Central memory CD8-positive, alpha-beta T cell (primary cell): ENCODE measurements at places on chromosomes 2 and 18.

DNA sequence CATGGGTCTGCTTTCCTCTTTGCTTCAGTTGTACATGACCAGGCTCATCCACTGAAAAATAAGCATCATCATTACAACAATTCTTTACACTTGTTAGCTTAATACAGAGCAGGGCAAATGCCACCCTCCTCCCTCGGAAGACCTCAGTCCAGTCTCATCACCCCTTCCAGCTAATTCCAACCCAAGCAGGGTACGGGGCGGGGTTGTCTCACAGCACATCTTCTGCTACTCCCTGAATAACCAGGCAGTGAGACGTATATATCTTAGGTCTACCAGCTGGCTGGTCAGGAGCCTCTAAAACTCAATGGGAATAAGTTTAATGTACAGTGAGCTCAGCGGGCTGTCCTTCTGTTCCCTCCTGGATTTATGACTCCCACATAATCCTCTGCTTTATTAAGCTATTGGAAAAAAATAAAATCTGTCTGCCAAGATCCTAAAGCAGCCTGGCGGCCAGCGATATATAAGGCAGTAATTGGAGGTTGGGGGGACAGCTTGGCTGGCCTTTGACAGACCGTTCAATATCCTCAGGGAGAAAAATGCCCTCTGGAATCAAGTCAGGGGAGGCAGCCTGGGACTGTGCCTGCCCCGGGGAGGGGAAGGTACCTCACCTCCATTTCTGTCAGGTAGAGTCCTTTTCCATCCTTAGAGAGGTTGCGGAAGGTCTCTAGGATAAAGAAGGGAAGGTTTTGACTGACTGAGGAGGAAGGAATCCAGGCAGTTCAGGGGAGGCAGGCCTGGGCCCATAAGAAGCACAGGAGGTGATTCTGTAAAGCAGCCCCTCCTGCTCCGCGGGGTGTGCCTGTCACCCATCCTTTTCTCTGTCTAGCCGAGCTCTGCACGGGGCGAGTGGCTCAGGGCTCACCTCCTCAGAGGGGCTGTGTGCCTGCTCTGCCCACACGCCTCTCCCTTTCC, 76.3 kb downstream of the CAPN13 start:
- no peak for DNase-seq

DNA sequence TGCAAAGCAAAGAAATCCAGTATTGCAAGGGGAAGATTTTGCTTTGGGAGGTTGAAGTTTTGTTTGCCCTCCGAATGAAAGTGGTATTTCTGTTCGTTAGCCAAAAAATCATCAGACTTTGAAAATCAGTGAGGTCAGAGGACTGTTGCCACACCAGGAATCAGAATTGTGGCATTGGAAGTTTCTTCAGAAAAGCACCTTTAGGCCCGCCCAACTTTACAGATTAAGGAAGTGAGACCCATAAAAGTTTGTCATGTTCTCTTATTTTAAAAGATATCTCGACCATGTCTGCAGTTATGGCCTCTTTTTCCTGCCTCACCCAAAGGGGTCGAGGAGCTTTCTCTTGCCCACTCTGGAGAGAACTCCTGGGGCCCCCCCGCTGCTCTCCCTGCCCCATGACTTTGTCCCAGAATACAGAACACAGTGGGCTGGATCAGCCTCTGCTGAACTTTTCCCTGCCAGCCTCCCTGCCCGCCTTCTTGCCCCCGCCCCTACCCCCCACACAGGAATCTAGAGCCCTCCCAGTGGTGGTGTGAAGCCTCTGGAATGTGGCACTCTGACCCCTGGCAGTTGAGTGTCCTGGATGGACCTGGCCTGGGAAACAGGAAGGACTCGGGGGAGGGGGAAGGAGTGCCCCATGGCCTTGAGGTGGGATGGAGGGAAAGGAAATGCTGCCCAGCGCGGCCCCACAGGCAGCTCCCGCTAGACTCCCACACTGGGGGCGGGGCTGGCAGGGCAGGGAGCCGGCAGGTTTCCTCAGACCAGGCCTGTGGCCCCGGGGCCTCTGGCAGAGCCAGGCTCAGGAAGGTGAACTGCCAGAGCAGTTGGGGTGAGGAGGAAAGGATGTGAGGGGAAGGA, 25.3 kb downstream of the CRIM1 start:
- no peak for DNase-seq

GRCh38 chr2:233977296-233977837, 60.2 kb downstream of the TRPM8 start:
- no peak for DNase-seq

GRCh38 chr2:233164128-233164635, 87.3 kb upstream of the ATG16L1 start:
- no peak for DNase-seq

DNA sequence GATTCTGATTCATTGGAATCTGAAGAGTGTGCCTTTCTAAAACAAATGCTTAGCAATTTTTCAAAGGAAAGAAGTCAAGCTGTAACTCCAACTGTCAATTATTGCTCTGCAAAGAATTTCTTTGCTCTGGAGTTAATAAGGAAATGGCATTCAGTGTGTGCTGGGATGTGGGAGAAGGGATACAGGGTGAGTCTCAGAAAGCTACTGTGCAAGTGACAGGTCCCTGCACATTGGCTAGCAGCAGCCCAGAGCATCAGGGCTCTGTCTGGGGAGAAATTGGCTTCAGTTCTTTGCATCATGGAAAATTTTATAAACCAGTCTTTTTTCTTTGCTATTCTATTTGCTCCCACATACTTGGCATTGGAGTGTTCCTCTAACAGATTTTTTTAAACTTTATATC, 1.1 kb upstream of the SYT4 start:
- no peak for DNase-seq

- no peak for DNase-seq
These were observed 143.2 kb upstream of the RND3 start for GRCh38 chr2:150630587-150631235.

DNA sequence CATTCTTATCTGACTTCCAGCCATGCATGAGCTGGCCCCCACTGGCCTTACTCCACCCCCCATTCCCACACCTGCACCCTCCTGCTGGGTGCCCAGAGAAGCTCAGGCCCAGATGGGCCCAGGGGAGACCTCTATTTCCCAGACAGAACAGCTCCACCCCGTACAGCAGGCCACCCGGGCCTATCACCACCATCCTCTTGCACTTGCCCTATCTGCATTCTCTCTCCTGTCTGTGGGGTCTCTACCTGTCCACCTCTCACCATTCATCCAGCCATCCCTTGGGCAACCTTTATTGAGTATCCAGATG, 25.3 kb upstream of the TNS1 start:
- DNase-seq = no peak

GRCh38 chr18:22272242-22272641, 102.9 kb downstream of the GATA6 start:
- no peak for DNase-seq

DNA sequence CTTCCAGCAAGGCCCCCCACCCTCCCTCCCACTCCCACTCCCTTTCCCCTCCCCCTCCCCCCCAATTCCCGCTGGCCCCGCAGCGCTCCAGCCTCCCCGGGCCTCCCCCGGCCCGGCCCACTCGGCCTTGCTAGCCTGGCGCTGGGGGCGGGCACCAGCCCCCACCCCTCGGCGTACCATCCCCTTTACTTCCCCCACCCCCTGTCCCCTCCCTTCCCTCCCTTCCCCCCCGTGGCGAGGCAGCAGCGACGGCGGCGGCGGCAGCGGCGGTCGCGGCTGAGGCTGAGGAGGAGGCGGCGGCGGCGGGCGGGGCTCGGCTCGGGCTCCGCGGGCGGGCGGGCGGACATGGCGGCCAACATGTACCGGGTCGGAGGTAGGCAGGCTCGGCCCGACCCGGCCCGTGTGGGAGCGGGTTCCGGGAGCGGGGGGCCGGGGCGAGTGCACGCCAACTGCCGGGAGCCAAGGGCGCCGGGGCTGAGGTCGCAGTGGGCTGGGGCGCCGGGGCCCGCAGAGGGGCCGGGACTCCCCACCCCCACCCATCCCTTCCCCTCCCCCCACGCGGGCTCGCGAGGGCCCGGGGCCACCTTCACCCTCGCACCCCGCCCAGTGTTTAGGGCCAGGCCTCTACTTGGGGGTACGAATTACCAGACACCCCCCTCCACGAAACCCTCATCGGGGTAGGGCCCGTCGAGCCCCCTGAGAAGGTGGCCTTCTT, at the start of gene MTA3:
TSS of gene MTA3 (plus strand) at position 232 of the 715 bp plus-strand sequence. CDS start at position 346, 114 bp downstream.
- peak; percentile 26 for DNase-seq

GRCh38 chr2:224457408-224458096, 55.6 kb upstream of the FAM124B start:
- no peak for DNase-seq

- no peak for DNase-seq
These were observed 31.2 kb downstream of the EIF4E2 start for GRCh38 chr2:232581725-232582124.

DNA sequence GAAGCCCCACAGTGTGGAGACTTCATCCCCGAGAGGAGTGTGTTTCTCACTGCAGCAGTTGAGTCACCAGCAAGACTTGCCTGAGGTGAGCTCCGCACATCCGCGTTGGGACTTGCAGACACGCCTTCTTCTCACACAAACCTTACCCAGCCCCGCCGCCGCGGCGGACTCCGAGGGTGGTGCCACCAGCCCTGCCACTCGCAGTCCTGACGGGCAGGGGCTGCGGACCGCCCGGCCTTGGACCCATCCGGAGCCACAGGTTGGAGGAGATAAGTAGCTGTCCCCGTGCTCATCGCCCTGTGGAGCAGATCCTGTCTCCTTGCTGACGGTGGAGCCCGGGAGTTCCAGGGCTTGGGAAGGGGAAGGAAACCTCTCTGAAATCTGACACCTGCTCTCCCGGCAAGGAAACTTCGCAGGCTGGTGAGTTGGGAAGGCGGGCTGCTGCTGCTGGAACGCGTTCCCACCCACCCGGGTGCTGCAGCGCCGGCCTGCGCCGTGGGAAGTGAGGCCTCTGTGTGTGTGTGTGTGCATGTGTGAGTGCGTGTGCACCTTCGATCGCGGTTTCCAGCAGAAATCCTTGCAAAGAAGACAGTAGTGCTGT, at the start of gene RAB27B:
TSS of gene RAB27B (plus strand) at position 197 of the 601 bp plus-strand sequence. CDS start 49,109 bp downstream, outside the sequence.
- DNase-seq = peak; percentile 46

DNA sequence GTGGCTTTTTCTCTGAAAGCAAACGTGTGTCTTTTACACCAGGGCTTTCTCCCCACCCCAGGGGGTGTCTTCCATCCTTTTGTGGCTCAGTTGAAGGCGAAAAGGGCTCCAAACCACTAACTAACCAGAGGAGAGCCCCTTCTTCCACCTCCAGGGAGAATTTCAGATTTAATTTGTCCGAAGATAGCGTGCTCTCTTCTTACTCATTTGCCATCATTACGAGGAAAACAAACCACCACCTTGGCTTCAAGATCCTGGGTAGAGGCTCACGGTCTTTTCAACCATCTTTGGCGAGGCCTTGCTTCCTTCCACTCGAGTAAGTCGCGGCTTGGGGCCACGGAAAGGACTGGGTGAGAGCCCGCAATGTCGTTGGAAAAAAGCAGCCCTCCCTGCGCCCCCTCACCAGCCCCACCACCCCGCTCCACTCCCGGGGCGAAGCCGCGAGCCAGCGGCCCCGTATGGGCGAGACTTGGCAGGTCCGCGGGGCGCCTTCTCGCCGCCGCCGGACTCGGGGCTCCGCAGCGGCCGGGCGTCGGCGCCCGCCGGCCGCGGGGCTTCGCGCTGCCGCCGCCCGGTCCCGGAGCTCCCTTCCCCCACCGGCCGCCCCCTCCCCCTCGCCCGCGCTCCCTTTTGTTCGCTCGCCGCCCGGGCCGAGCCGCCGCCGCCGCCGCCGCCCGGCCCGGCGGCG, 1.7 kb upstream of the ZNF532 start:
- peak; percentile 15 for DNase-seq

DNA sequence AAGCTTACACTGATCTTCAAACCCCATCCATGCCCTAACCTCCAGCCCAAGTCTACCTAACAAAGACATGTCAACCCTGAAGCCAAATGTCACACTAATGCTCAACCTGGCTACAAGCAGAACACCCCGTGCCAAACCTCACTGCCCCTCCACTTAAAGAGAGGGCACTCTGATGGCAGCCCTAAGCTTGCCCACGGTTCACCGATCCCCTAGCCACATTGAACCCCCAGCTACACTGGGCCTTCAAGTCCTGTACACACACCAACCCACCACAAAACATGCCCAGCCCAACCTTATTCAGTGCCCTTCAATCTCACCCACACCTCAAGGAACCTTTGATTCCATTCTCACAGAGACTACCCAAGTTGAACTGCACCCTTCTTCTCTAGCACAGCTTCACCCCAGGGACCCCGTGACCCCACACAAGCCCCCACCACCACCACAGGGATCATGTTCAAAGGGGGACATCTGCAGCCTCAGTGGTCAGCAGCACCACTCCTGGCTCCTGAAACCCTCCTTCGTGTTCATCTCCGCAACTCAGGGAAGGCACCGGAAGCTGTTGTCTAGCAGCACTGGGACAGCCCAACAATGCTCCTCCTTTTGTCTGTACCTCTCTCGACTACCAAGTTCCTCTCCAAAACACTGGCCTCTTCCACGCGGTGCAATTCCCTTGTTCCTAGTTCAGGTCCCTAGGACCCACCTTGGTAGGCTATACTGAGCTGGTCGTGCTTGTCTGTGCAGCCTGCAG, 218.8 kb downstream of the CYP26B1 start:
- no peak for DNase-seq

GRCh38 chr2:46653539-46653938, 174.2 kb downstream of the TMEM247 start:
- no peak for DNase-seq

DNA sequence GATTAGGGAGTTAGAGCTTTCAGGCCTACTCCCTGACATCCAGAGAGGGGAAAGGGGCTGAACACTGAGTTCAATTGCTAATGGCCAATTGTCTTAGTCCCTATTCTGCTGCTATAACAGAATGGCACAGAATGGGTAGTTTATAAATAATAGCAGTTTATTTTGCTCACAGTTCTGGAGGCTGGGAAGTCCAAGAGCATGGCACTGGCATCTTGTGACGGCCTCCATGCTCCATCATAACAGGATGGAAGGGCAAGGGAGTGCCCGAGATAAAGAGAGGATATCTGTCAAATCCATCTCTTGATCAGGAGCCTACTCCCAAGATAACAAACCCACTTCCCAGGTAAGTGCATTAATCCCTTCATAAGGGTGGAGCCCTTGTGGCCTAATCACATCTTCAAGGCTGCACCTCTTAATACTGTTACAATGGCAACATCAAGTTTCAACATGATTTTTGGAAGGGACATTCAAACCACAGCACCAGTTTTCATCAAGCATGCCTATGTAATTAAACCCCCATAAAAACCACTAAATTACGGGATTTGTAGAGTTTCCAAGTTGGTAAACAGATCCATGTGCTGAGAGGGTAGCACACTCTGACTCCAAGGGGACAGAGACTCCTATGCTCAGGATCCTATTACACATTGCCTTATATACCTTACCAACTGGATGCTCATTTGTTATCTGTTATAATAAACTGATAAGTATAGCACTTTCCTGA, 44.6 kb downstream of the BAZ2B start:
- no peak for DNase-seq

DNA sequence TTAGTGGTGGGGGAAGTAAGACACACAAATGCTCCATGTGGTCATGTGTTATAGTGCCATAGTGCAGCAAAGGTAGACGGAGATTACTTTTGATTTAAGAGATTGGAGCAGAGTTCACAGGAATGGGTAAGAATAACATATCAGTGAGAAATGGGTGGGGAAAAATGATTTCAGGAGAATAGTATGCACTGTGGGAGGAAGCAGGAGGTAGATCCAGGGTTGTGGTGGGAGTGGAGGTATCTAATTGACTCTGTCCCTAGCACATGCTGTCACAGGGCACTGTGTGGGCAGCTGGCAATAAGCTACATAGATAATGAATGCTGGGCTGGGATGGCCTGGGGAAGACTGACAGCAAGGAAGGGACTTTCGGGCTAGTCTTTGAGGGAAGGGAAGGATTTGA, 65.3 kb downstream of the STAT1 start:
- no peak for DNase-seq

GRCh38 chr2:206692971-206693370, 25.2 kb downstream of the DYTN start:
- DNase-seq = no peak

GRCh38 chr2:75705921-75706320, 4.8 kb downstream of the GCFC2 start:
- DNase-seq = no peak

GRCh38 chr18:58272779-58273435, 228.9 kb downstream of the NEDD4L start:
- DNase-seq = no peak
